ENCODE measurements at places on chromosomes 12 and 14. TPM values are rescaled to one million over a fixed set of nuclear protein-coding genes. Genes with fewer than 3 reads are reported as not detected.

GRCh38 chr12:27666510-27666909 is 29.7 kb upstream of the REP15 start:
- no peak for DNase-seq

DNA sequence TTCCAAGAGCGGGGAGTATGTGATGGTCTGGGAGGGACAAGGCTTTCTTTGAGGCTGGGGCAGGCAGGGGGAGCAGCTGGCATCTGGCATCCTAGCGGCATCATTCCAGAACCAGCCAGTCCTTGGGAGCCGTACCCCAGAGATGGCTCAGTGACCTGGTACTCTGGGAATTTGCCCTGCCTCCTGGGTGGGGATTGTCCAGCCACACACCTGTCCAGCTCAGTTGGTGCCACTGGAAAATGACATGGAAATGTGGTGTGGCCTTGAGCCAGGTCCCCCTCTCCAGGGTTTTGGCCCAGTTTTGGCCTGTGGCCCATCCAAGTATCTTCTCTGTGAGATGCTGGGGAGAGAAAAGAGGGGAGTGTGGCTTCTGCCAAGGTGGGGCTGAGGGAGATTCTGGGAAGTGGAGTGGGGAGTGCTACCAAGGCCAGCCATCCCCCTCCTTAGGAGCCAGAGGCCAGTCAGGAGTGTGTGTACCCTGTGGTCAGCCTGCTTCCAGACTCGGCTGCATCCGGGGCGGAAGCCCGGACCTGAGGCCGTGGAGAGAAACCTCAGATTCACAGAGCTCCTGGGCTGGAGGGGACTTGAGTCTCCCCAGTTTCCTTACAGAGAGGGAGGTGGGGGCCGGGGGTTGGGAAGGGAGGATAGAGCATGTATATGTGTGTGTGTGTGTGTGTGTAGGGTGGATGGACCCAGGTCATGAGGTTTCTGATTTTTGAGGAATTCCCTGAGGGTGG is 14.7 kb upstream of the KRT80 start:
- no peak for DNase-seq

- peak; percentile 62 for DNase-seq
These were observed 96.1 kb downstream of the CRADD start for GRCh38 chr12:93773122-93773871.

DNA sequence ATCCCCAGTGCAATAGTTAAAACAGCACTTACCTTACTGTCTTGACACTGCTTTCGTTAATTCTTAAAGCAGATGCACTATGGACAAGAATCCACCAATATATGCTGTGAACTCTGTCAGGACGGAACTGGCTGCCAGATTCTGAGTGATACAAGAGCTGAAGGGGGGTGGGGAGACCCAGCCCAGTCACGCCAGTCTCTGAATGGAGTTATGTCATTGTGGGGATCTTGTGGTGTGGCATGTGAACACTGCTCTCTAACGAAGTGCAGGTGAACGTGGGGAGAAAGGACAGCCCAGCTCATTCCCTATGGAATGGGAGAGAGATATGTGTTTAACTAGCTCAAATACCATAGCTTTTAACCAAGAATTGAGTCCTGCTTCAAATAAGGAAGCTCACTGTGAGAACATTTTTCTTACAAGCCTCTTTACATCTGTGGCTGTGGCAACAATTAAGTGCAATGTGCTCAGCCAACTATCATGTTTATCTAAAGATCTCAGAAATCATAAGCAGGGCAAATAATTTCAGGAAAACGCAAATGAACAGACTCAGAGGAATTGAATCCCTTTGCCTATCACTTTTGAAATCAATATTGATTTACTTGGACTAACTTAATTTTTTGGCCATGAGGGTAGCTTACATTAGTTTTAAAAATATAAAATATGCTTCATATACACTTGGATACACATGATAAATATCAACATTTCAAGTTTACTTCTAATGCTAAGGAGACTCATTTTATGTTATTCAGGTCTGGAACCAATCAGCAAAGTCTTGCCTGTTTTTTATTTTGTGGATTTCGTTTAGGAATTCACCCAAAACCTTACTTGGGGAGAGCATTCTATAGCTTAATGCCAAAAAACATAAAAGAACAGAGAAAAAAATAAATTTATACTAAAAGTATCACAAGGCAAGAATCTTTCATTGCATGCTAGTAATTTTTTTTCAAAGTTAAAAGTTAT is at the start of gene LUM:
TSS of gene LUM (minus strand) at position 129 of the 960 bp plus-strand sequence. CDS start 2,515 bp downstream, outside the sequence.
- DNase-seq, result no peak

DNA sequence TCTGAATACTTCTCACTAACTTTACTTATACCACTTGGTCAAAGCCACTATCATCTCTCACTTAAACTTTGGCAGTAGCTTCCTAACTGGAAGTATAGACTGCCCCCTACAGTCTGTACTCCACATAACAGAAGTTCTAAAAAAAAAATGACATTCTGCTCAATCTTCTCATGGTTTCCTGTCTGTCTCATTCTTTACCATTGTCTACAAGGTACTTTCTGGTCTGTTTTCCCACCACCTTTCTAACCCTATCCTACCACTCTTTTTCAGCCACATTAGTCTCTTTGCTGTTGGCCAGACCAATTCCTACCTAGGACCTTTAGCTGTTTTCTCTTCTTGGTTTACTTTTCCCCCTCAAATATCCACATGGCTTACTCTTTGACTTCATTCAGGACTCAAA is 14.7 kb downstream of the CPSF6 start:
- peak; percentile 80 for DNase-seq

GRCh38 chr12:66190519-66191370 is 1.7 kb downstream of the IRAK3 start:
- no peak for DNase-seq

The NT5DC3 gene
- total RNA-seq, result 9.5 TPM

- DNase-seq, result no peak
These were observed 74.7 kb downstream of the GPR65 start for GRCh38 chr14:88079624-88080023.

The PTCSC3 gene
- not detected for total RNA-seq

The GYS2 gene
- total RNA-seq, result not detected

- DNase-seq, result no peak
These were observed 501.7 kb downstream of the DIO2 start for GRCh38 chr14:79709573-79709972.

DNA sequence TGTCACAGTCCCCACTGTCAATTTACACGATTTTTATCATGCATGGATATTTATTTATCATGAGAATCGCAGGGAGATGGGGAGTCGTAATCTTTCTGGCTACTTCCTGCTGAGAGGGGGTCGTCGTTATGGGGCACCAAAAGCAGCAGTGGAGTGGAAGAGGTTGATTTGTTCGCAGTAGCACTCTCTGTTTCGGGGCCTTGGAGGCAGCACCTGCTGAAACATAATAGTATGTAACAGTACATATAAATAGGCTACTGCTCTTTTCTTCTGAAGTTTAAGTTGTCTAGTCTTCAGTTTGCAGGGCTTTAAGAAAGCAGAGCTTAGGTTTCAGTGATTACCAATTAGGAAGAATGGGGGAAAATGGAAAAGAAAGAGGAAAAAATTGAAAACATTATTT is 3.8 kb downstream of the SOAT2 start:
- no peak for DNase-seq

The FKBP3 gene
- 19.8 TPM for total RNA-seq

The NOXRED1 gene
- total RNA-seq, result 0.20 TPM

DNA sequence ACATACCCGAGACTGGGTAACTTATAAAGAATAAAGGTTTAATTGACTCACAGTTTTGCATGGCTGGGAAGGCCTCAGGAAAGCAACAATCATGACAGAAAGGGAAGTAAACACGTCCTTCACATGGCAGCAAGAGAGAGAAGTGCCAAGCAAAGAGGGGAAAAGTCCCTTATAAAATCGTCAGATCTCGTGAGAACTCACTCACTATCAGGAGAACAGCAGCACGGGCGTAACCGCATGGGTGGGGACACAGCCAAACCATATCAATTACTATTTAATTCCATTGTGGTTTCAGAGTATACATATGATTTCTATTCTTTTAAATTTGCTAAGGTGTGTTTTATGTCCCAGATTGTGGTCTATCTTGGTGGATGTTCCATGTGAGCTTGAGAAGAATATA is 117.9 kb downstream of the SCAF11 start:
- no peak for DNase-seq
